Thoracic aorta (tissue), 2 donors: ENCODE measurements at places on chromosomes 12 and 14.

DNA sequence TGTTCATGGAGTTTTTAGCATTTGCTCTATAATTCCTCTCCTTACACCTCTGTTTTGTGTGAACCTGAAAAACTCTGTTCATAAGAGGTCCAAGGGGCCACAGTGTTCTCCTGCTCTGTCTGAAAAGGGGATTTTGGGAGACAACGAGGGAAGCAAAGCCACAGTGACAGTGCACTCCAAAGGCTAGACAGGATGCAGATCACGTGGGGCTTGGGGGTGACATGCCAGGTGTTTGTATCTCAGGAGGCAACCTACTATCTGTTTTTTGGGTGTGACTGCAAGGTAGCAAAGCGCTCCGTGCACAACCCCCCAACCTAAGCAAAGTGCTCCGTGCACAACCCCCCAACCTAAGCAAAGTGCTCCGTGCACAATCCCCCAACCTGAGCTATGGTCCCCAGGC lies 5.1 kb upstream of the CHD4 start:
- DNase-seq = no peak

GRCh38 chr12:26833743-26834490 lies 923 bp upstream of the ITPR2 start:
- no peak for DNase-seq

DNA sequence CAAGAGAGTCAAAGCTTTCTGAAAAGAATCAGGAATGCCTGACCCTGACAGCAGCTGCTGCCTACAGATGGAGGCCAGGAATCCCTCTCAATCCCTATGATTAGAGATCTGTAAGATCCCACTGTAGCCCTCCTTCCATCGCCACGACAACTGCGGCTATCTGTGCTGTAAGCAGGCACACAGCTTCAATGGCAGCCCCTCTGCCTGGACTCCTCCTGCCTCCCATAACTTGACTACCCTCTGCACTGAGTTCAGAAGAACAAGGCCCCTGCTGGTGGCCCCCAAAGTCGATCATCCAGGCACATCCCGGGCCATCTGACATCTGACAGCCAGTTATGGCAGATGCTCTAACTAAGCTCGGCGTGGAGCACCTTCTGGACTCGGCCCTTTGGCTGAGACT lies 2.9 kb downstream of the CLMN start:
- DNase-seq = no peak

GRCh38 chr12:125014526-125014925 lies 21.1 kb downstream of the BRI3BP start:
- DNase-seq = no peak

DNA sequence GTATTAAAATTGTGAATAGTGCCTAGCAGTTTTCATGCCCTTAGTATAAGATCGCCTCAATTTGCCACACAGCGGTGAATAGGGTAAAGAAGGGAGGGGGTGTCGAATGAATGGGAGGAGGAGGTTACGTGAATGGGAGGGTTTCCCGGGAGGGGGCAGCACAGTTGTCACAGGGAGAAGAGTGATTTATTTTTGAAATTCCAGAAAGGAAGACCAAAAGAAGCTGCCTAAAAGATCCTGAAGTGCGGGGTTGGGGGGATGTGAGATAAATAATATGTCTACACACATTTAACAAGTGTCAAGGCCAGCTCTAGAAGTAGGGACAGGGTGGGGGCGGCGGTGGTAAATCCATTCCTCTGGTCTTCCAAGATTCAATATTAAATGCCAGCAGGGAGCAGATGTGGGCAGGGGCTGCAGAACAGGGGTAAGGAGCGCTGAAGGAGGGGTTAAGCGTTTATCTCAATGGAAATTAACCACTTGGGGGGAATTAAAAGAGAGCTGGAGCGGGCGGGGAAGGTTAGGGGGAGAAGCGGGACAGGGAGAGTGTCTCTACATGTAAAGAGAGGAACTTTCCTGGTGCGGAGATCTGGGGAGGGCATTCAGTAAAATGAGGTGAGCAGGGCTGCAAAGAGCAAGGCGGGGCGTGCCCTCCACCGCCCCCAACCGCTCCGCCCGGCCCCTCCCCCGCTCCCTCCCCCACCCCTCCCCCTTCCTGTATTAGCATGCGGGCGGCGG lies 867 bp downstream of the C12orf42 start:
- no peak for DNase-seq

DNA sequence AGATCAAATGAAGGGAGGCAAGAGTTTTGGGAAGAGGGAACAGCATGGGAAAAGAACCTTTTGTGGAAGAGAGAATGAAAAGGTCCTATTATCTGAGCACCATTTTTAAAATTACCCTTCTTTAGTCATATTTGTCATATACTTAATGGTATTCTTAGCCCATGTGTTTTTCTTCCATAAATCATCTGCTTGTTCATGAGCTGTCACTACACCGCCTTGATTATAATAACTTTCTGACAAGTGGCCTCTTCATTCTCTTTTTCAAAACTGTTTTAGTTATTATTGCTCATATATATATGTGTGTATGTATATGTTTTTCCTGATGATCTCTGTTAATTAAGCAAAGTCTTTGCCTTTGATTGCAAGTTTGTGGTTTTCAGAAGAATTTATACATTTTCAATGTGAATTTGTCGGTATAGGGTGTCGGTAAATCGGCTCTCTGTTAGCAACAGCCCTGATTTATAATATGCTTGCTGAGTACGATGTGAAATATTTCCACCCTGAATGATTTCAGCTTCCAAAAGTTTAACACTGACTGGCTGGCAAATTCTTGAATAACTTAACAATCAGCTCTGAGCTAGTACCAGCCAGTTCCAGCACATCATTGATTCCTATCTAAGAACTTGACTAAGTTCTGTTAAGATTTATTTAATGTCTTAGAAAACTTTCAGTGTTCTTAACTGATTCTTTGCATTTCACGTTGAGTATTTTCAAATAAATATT lies 49.2 kb downstream of the GUCY2C start:
- DNase-seq = no peak

DNA sequence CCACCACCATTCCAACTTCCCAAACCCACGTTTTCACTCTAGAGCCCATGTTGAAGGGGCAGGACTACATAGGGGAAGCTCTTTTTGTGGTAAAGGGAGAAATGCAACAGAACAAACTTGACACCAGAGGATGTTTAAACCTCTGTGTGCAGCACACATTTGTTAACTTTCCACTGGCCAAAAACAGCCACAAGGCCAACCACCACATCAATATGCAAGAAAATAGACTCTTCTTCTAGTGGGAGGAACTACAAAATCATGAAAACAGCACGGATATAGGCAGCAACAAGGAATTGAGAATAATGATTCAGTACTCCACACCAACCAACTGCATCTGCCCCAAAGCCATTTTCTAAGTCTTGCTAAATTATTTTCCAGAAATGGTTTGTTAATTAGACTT lies 66.3 kb upstream of the CEP83 start:
- no peak for DNase-seq

DNA sequence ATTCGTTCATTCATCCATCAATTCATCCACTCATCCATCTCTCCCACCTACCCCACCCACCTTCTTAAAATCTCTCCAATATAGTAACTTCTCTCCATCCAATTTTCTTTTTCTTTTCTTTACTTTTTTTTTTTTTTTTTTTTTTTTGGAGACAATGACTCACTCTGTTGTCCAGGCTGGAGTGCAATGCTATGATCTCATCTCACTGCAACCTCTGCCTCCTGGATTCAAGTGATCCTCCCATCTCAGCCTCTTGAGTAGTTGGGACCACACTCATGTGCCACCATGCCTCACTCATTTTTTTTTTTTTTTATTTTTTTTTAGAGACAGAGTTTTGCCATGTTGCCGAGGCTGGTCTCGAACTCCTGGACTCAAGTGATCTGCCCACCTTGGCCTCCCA lies 118.4 kb downstream of the SUDS3 start:
- no peak for DNase-seq

DNA sequence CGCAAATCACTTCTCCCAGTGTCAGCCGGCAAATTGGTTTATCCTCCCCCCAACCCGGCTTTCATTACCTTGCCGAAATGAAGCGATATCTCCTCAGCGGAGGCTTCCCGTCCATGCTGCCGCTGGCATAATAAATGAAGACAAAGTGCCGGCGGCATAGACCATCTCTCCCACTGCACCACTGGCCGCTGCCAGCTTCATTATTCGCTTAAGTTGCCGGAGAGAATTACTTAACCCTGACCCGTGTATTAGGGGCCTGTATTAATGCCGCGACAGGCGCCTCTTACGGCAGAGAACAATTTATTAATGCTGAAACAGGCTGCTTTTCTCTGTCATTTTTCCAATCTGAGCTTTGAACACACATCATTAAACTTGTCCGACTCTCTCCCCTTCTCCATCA lies 17.5 kb upstream of the GPATCH2L start:
- DNase-seq = no peak

DNA sequence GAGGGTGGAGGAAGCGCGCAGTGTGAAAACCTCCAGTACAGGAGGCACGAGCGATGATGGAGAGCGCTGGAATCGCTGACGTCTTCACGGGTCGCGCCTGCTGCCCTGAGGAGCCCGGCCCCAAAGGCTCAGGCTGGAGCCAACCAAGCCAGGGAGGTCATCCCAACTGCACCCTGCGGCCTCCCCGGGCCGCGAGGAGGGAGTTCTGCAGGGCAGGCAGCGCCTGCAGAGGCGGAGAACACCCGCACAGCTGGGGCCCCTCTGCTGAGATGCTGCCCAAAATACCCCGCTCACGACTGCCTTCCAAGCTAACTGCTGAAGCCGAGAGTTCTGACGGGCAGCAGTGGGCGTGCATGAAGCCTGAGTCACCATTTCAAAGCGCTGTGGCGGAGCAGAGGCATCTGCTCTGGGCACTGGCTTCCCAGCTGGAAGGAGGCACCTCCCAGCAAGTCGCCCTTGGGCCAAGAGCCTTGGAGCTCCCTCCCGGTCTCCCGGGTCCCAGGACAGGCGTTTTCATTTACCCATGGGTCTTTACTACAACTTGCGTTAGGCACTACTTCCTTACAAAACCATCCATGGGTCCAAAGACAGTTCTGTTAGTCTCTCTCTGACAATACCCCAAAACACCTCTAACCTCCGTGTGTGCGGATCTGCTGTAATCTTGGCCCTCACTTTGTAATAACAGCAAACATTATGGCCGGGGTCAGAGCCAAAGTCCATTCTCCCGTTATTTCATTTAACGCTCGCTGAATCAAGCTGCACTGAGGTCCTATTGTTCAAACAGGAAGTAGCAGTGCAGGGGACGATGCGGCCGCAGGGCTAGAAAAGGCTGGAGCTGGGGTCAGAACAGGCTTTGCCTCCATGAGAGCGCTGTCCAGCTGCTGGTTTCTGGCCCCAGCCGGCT lies 60.1 kb upstream of the RIMBP2 start:
- DNase-seq = no peak

- no peak for DNase-seq
These were observed 661.1 kb downstream of the VRK1 start for GRCh38 chr14:97458255-97458654.

- DNase-seq = no peak
These were observed 87.5 kb downstream of the EPS8 start for GRCh38 chr12:15701631-15702156.

- DNase-seq = no peak
These were observed 143.0 kb downstream of the OTOGL start for GRCh38 chr12:80242321-80242720.

DNA sequence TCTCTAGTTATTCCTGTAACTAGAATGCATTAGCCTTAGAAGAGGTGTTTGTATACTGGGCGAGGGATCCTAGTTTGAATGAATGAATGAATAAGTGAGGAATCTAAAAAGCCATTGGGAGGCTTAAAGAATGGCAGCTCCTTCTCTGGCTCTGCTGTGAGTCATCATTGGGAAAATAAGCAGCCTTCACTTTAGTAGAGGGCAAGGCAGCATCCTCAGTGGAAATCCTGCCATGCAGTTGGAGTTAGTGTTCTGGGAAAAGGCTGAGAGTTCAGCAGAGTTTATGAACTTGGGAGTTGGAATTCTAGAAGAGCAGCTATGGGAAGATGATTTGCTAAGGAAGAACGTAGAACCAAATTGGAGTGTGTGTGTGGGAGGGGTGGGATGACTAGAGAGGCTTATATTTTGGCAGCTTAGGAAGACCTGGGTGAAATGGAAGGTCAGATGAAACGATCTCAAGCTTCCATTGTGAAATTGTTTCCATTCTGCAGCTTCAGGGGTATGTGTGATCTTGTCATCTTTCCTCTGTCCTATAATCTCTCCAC lies 120.8 kb downstream of the PTCSC3 start:
- no peak for DNase-seq

GRCh38 chr14:59836116-59836515 lies 34.5 kb downstream of the RTN1 start:
- no peak for DNase-seq

DNA sequence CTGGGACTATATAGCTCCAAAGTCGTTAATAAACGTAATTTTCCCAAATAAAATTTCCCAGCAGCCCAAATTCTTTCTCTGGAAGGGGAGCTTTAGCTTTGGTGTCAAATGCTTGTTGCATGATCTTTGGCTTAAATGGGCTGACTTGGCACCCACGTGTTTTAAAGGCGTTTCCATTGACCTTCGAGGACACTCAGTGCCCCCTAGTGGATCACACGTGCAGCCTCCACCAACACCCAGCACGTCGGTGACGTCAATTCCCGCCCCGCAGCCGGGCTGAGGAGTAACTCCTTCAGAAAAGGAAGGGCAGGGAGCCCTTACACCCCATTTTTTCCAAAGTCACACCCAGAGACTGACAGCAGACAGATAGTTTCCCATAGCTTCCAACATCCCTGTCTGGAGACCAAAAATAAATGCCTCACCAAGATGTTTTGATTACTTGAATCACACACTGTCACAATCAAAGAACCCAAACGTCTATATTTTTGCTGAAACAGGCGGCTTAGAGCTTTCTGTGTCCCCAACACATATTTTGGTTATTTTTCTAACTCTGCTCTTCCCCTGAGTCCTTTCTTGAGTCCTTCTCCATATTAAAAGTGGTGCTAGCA lies 707.9 kb downstream of the AACS start:
- no peak for DNase-seq

- DNase-seq = no peak
These were observed 303.8 kb downstream of the TMEM121 start for GRCh38 chr14:105830171-105830570.

- DNase-seq = no peak
These were observed 523 bp downstream of the WSB2 start for GRCh38 chr12:118060301-118061010.
